Activated CD4-positive, CD25-positive, alpha-beta regulatory T cell treated with anti-CD3 and anti-CD28 coated beads, Interleukin-2, amount 50 U/mL, for 16 hours (primary cell): ENCODE measurements at places on chromosomes 6 and 20.

DNA sequence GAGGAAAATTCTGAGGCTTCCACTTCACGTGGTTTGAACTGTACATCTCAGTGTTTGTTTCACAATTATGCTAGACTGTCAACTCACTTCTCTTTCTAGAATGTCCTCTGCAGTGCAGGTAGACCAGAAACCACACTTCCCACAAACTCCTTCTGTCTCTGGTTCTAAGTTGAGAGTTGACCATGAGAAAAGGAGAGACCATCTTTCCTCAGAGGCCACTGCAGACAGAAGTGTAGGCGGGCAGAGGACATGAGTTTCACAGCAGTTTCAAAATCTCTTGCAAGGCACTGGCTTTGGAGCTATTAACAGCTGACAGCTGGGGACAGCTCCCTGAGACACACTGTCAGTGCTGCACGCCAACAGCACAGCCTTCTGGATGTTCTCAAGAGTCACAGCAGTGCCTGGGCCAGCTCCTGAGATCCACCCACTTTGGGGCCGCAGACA, 55.4 kb upstream of the MOXD1 start:
- DNase-seq, result no peak

DNA sequence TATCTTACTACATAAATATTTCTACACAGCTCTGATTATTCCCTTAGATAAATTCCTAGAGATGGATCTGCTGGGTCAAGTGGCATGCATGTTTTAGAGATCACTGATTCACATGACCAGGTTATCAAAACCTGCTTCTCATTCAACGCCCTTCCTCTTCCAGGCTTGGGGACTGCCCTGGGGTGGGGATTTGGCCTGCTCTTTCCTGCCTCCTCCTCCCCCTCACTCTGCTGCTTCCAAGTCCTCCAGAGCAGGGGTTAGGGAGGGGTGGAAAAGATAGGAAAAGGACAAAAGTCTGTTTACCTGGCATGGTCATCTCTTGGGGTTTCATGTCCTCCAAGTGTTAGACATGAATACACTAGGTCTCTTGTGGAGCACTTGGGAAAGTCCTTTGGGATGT, 105.6 kb upstream of the GPR6 start:
- DNase-seq, result no peak

GRCh38 chr20:41142919-41143318, 5.6 kb downstream of the PLCG1 start:
- DNase-seq, result no peak

GRCh38 chr6:21582651-21583050, 10.9 kb upstream of the SOX4 start:
- no peak for DNase-seq

- DNase-seq, result no peak
Measured at GRCh38 chr6:134315189-134315588, 2.7 kb downstream of the SGK1 start.

DNA sequence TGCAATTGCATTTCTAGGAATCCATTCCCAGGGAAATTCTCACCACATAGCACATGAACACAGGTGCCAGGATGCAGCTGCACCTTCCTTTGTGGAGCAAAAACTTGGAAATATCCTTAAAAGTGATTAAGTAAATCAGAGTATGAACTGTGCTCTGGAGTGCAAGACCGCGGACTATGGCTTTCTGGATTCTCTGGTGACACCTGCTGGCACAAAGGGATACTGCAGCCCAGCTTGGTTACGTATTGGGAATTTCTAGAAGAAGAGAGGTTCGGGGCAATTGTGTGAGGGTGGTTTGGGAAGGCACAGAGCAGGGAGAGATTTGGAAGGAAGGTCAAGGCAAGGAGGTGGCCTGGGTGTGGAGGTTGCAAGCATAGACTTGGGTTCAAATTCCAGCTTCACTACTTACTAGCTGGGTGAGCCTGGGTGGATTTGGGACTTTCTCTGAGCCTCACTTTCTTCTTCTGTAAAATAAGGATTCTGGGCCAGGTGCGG, 15.9 kb upstream of the PEDS1 start:
- DNase-seq, result peak; percentile 59

GRCh38 chr20:57650756-57651483, 30.7 kb upstream of the ZBP1 start:
- DNase-seq, result no peak

DNA sequence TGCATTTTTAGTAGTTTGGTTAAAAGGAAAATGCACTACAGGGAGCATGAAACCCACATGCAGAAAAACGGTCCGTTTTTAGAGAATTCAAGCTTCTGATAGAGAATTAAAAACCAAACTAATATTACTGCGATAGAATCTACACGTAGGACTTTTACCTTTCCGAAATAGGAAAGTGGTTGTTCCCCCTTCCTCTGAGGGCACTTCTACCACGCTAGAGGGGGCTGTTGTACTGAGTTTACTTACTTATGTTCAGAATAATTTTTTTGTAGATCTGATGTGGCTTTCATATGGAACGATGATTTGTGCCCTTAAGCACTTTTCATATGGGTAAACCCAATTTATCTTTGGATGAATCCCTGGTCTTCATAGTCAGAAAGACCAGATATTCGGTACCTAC, 264.3 kb upstream of the PLN start:
- peak; percentile 16 for DNase-seq

DNA sequence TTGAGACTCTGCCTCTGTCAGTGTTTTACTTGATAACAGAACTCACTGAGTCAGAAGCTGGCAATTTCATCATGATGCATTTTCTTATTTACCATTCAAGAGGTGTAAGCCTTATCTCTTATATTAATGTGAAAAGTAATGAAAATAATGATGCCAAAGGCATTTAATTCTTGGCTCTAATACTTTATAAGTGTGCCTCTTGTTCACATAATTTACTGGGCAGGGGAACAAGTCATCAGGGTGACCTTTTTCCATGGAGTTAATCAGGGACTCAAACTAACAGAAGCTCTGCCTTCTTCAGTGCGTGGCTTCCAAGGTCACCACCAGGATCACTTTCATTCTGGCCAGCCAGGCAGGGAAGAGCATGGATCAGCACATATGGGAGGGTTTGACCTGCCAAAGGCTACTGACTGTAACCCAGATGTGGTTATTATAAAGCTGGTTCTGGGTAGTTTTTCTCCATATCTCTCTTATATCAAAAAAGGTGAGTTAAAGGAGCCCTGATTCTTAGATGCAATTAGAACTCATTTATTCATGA, 5.2 kb upstream of the PLCB1 start:
- DNase-seq, result no peak

DNA sequence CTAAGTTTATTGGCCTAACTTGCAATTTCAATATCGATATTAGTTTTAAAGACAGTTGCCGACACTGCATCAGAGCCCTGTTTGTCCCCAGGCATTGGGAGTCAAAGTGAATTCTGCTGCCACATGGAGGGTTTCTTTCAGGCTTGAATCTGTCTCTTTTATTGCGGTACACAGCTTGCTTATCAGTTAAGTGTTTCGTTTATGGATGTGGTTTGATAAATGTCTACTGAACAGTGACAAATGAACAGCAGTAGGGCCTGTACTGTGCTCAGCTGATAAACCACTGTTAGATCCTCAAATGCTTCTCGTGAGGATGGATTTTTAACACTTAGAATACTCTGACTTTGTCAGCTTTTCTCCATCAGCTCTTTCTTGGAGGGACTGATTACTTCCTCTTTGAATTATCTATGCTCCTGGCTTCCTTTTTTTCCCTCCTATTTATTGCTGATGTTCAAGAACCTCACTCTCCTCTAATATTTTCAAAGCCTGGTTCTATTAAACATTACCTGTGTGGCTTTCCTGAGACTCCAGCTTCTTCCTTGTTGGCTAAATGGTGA, 240.8 kb downstream of the PLCB1 start:
- DNase-seq, result no peak

DNA sequence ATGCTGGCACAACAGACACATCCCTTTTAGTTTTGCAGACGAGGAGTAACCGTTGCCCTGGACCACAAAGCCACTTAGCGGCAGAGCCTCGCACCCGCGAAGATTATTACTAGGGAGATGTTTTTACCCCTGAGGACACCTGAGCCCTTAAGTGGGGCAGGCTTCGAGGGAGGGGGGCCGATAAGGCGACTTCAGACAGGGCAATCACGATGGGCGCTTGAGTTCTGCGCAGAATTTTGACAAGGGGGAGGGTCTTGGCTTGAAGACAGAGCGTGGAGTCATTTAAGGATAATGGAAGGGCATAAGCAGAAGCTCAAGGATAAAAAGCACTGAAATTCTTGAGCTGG, 650 bp upstream of the TTK start:
- no peak for DNase-seq

- no peak for DNase-seq
Measured at GRCh38 chr6:127297502-127298070, 30.9 kb downstream of the RNF146 start.

DNA sequence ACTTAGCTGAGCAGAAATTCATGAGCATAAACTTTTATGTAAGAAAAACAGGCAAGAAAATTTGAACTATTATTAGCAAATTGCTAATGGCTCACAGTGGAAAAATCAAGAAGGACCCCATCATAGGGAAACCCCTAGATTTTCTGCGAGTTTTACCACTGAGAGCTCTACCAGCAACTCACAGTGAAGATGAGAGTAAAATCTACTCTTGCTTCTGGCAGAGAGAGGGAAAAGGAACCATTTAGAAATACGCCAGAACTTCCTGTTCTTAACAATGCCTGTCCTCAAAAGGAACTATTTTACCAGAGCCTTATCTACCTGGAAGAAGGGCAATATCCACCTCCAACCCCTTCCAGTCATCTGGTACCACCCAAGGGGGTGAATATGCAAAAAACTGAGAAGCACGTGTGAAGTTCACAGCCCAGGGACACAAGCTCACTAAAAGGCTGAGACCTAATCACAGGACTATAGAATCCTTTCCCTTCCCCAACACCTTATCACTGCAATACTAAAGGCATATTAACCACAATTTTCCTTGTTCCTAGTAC, 34.4 kb upstream of the ASF1A start:
- DNase-seq, result no peak

DNA sequence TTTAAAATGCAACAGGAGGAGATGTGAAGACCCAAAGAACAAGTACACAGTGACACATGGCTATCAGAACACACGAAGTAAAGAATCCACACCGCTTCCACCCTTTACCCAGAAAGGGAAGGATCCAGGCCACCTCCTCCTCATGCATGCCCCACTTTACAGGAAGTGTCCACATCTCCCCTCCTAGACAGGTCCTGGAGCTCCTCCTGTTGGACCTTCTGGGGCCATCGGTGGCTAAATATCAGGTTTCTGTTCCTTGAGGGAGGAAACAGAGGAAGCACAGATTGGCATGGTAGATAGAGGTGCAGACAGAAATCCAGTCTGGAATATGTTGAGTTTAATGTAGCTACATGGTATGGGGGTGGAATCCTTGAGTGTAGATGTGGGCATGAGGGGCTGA, 10.9 kb downstream of the NINL start:
- no peak for DNase-seq

DNA sequence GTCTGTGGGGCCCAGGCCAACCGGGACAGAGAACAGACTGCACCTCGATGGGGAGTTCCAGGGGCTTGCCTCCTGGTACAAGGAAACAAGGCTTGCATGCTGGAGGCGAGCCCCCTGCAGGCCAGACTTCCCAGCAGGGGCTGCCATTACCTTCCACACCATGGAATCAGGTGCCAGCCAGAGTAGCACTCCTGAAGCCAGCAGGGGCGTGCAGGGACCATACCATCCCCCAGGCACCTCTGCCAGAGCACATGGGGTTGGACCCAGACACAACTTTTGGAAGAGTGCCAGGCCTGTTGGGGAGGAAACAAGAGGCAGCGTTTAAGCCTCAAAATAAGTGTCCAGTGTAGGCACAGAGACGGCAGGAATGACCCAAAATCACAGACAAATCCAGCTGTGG, 6.5 kb downstream of the DDO start:
- DNase-seq, result no peak

DNA sequence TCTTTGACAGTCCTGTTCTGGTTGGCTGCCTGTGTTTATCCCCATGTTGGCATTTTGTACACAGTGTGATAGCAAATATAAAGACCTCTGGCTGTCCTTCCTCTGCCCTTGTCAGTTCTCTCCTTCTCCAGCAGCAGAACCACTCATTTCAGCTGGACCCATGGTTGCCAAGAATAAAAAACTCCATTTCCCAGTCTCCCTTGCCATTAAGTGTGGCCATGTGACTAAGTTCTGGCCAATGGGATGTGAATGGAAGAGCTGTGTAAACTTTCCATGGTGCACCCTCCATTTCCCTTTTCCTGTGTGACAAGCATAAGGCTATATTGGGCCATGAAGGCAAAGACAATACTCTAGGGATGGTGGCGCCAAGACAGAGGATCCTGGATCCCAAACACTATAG, 78.4 kb upstream of the TBC1D7 start:
- DNase-seq, result no peak

DNA sequence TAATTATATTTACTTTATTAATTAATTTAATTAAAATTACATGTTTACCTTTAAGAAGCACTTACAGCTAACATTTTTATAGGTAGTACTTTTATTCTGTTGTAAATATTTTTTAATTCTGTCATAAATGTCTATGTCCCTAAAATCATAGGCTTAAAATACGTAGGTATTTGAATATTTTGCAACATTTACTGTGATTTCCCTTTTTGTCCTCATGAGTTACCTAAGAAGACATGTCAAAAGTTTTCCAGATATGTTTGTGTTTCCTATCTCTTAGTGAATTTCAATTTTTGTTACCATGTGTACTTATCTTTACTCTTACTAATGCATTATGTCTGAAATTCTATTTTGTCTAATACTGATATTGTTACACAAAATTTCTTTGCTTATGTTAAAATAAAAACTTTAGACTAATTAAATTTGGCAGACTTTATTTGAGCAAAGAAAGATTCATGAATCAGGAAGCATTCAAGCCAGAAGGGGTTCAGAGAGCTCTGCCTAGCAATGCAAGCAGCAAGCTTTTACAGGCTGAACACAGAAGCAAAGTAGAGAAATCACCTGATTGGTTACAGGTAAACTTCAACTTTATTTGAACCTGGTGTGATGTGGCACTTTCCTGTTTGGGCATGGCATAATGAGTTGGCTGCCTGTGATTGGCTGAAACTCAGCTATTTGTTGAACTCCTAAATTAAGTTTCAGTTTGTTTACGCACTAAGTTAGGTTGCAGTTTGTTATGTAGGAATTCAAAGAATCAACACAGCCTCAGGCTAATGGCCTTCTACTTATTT, 123.2 kb upstream of the TMEM170B start:
- DNase-seq, result peak; percentile 42

- DNase-seq, result no peak
Measured at GRCh38 chr6:99467509-99468106, 42.5 kb upstream of the PNISR start.

DNA sequence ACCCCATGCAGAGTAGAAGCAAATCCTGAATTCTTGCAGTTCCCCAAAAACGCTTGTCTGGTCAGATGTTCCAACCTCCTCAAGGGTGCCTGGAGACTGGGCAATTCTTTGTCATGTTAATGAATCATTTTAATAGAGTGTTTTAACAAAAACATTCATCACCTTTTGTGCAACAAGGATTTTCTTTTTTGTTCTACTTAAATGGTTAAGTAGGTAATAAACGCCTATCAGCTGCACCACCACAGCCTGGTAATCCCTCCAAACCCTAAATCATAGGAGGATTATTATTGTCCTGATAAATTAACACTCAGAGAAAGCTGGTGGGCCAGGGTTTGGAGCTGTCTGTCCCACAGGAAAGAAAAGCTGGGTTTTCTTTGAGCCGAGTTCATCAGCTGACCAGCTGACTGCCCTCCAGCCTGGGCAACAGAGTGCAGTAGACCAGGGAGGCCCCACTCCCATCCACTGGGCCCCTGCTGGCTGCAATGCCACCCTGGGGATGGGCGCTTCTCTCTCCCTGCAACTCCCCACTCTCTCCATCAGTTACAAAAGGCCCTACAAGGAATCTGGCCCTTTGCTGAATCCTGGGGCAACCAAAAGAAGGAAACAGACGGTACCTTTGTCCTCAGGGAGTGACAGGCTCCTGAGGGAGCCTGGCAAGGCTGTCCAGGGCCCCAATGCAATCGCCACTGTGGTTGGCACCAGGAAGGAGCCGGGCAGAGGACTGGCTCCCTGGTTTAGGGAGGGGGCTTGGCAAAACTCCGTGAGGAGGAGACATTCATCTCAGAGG, 23.1 kb upstream of the BMP7 start:
- no peak for DNase-seq
